Activated gamma-delta T cell (primary cell): ENCODE measurements at places on chromosomes 4 and X.

DNA sequence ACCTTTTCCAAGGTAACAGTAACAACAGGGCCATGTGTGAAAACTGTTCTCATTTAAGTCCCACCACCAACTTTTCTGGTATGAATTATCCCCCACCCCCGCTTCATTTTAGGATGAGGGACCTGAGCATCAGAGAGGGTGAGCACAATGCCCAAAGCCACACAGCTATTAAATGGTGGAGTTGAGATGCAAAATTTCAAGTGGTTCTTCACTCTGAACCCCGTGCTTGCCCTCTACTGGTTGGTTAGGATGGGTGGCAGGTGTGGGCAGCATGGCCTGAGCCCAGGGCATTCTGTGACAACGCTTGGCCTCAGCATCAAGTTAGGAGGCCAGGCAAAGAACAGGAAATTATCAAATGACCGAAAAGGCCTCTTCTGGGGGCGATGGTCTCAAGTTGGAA is 33.5 kb downstream of the MED28 start:
- DNase-seq: no peak

DNA sequence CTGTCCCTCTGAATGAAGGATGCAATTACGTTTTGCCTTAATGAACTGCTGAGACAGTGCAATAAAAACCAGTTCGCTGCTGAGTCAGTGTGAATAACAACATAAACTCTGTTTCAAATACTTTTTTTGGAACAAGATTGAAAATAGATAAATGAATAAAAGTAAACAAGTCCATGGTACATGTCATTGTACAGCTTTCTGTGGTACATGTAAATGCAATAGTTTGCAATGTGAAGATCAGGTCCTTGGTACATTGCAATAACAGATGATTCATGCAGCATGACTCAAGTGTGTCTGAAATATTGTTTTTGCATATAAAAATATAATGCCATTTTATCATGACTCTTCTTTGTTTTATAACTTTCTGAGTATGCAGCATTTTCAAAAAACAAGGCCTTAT is 193.4 kb upstream of the PACRGL start:
- no peak for DNase-seq

DNA sequence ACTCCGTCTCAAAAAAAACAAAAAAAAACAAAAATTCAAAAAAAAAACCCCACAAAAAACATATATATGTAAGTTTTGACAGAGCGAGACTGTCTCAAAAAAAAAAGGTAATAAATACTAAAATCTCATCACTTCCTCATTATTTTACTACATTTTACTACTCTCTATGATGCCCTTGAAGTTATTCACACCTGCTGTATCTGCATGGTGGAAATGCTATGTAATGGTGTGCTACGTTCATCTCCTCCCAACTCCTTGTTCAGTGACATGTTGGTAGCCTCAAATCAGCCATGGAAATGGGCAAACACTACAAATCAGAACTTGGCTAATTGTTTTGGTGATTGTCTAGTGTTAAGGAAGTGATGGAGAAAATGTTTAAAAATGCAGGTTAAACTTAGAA is 11.8 kb downstream of the RPS4X start:
- DNase-seq: no peak

DNA sequence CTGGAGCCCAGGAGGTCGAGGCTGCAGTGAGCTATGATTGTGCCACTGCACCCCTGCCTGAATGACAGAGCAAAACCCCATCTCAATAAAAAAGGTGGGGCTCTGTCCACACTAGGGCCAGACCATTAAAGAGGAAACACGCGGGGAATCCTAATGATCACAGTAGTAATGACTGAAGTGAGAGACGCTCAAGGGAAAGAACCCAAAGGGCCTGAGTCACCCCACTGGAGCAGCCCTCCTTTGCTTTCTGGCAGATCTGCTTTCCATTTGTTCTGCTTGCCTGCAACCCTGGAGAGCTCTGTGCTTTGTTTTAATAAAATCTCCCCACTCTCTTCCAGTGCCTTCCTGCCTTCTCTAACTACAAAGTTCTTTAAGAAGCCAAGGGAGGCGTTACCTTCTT is 5.0 kb downstream of the TFDP3 start:
- no peak for DNase-seq

GRCh38 chr4:47839259-47839658 is 1.4 kb upstream of the CORIN start:
- DNase-seq: no peak

GRCh38 chr4:13706120-13706519 is 78.6 kb upstream of the BOD1L1 start:
- no peak for DNase-seq

GRCh38 chr4:61520681-61521160 is 320.6 kb downstream of the ADGRL3 start:
- DNase-seq: no peak

- DNase-seq: no peak
These were observed 60.2 kb upstream of the MSN start for GRCh38 chrX:65607070-65607742.

DNA sequence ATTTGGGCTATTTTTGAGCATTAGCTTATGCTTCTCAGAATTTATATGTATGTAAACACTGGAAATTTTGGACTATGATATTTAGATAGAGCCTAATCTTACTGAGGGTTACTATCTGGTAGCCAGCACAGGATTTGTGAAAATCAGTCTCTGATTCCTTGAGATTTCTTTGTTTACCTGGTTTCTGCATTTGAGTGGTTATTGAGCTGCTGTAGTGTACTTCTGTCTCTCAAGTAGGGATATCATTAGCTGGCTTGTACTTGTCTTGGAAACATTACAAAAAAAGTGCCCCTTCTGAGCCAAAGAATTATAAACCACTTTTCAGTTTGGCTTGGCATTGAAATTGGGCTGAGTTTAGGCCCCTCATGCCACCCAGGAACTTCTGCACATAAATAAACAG is 49.7 kb downstream of the TLL1 start:
- DNase-seq: no peak

DNA sequence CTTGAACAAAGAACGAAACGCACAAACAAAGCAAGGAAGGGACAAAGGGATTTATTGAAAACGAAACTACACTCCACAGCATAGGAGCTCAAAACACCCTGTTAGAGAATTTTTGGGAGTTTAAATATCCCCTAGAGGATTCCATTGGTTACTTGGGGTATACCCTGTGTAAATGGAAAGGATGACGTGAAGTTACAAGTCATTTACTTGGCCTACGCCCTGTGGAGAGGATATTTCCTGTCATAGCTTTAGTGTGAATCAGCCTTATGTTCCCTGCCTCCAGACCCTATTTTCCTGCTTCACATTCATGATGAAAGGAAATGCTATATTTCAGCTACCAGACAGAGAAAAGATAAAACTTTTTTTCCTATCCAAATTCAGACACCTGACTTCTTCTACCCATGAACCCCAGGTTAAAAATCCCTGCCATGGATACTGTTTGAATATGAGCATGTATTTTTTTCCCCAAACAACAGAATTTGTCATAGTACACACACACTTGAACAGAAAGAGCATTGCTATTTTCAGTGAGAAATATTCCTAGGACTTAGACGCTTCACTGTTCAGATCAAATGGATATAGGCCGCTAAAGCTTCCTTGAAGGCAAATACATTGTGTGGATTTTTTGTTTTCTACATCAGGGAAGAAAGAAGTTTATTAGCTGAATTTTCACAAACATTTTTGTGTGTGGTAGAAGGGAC is 20.4 kb downstream of the PIN4 start:
- no peak for DNase-seq

DNA sequence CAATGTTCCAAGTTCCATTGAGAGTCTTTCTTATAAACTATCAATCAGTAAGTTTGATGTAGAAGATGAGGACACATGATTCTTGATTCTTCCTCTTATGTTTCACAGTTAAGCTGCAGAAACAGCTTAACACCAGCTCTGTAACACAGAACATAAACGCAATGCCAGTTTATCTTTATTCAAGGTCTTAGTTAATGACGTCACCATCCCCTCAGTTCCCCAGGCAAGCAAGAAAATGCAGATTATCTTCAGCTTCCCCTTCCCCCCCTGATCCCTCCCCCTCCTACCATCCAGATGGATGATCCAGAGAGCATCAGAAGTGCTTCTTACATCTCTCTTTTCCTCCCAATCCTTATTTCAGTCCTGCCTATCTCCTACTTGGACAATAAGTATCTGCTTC is 4.4 kb upstream of the SH3RF1 start:
- DNase-seq: no peak

DNA sequence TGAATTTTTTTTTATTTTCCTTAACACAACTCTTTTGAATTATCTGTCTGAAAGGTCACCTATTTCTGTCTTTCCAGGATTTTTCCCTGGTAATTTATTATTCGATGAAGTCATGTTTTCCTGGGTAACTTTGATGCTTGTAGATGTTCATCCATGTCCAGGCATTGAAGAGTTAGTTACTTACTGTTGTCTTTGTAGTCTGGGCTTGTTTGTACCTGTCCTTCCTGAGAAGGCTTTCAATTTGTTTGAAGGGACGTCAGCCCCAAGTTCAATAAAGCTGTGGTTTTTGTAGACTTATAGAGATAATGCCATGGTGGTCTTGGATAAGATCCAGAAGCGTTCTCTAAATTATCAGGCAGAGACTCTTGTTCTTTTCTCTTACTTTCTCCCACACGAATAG is 252.4 kb upstream of the ARHGAP24 start:
- no peak for DNase-seq

DNA sequence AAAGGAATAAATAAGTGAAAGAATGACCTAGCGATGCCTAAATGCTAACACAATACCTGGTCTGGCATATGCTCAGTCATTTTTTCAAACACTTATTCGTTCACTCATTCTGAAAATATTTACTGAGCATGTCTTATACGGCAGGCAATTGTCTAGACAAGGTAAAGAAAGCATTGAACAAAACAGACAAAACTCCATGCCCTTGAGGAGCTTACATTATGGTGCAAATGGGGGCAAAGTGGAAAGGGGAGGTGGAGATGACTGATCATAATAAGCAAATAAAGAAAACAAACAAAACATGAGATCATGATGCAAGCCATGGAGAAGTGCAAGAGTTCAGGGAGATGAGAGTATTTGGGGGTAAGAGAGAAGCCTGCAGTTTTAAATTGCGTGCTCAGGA is 334.6 kb upstream of the PPARGC1A start:
- DNase-seq: no peak

DNA sequence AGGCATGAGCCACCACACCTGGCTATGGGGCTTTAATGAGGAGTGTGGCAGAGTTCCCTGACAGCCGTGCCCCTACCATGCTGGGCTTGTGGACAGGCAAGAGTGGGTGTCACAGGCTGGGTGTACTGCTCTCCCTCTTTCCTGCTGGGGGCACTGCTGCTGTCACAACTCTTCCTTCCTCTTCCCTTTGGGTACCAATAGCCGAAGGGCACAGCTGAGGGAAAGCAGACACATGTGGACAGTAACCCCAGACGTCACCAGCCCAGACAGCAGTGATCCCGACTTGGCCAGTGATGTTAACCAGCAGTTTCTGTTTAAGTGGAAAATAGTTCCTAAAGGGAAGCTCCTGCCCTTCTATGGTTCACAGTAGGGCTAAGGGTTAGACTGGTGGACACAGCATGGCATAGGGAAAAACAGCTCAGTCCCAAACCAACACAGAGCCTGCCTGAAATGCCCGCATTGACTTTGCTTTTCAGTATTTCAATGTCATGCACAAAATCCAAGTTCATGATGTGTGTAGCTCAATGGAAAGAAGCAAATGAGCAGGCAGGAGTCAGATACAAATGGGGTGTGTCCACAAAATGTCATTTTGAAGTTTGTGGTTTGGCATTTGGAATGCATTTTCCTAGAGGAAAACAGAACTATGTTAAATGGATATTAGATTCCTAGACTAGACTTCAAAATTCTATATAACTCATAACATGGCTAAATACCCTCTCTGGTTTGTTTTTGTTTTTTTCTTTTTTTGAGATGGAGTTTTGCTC is 24.9 kb upstream of the DDX3X start:
- DNase-seq: no peak

GRCh38 chr4:184598753-184599491 is 50.3 kb downstream of the CASP3 start:
- DNase-seq: no peak

- no peak for DNase-seq
These were observed 6.2 kb downstream of the IL21 start for GRCh38 chr4:122614621-122615020.

DNA sequence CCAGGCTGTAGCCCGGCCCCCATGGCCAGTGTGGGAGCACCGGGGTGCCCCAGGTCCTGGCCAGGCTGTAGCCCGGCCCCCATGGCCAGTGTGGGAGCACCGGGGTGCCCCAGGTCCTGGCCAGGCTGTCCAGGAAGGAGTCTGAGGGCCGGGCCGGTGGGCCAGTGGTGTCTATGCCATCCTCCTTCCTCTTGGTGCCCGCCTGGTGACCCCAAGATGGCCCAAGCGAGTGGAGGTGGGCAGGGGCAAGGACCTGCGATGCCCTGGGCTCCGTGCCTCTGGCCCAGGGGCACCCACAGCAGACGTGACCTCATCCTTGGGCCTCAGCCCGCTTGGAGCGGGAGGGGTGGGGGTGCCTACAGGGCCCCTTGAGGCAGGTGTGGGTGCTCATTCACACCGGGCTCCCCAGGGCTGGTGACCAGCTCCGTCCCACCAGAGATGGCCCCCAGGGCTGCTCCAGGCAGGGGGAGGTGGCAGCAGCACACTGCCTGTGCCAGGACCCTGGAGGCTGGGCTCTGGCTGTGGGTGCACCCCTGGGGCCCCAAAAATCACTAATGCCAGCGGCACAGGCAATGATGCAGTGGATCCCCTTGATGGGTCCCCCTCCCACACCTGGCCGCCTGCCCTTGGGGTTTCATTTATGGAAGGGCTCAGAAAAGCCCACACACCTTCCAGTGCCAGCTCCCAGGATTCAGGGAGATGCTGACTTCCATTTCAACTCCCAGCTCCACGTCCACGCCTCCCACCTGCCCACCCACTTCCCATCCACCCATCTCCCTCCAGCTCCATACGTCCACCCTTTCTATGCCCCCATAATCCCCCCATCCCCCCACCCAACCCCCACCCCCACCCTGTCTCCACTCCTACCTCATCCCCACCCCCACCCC is 35.8 kb downstream of the TACC3 start:
- DNase-seq: no peak

- no peak for DNase-seq
These were observed 114.0 kb downstream of the BCOR start for GRCh38 chrX:39983715-39984114.

DNA sequence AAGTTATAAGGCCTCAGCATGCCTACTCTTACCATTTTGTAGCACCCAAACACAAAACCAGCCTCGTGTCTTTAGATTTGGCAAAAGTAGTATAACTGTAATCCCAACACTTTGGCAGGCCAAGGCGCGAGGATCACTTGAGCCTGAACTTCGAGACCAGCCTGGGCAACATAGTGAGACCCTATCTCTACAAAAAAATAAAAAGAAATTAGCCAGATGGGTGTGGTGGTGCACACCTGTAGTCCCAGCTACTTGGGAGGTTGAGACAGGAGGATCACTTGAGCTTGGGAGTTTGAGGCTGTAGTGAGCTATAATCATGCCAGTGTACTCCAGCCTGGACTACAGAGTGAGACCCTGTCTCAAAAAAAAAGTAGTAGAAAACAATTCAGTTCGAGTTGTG is 17.6 kb downstream of the SYAP1 start:
- no peak for DNase-seq

- no peak for DNase-seq
These were observed 36.8 kb downstream of the C4orf51 start for GRCh38 chr4:145716661-145717200.
